ENCODE measurements at places on chromosomes 16 and 17.

DNA sequence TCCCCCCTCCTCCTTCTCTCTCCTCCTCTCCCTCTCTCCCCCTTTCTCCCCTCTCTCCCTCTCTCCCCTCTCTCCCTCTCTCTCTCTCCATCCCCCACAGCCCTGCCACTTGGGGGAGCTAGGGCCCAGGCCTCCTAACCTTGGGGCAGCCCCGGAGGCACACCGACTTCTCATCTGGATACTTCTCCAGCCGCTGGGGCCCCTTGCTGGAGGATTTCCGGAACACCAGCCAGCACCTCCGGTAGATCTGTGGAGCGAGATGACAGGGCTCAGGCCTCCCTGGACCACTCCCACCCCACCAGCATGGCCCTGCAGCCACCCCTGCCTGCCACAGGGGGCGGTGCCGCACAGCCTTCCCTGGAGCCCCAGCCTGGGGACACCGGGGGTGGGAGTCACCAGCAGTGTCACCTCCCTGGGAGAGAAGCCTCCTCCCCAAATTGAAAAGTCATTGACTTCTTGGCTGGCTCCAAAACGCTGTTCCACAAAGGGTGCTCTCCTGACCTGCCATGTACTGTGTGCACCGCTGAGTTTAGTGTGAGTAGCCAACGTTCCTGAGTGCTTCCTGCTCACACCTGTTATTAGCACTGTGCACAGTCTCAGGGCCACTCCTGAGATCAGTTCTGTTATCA, 10.5 kb downstream of the DOK4 start:
- peak; percentile 96 for DNase-seq

- no peak for DNase-seq
These were observed 188.0 kb downstream of the SOX9 start for GRCh38 chr17:72308744-72309385.

- no peak for DNase-seq
These were observed 6.2 kb downstream of the PRSS53 start for GRCh38 chr16:31082368-31083045.

- no peak for DNase-seq
These were observed 127.3 kb downstream of the KATNIP start for GRCh38 chr16:27677263-27677662.

DNA sequence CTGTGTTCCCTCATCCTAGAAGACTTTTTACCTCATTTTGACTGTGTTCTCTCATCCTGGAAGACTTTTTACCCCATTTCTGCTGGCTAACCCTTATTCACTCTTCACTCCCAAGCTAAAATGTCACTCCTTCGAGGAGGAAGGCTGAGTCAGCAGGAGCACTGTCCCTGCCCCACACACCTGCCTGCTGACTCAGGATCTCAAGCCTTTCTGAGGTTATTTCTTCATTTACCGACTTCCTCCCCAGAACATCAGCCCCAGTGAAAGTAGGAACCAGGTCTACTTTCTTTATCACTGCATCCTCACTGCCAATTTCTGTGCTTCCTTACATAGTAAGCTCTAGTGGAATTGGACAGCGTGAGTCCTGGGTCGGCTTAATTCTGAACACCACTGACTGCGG, 220.6 kb downstream of the HS3ST4 start:
- no peak for DNase-seq

DNA sequence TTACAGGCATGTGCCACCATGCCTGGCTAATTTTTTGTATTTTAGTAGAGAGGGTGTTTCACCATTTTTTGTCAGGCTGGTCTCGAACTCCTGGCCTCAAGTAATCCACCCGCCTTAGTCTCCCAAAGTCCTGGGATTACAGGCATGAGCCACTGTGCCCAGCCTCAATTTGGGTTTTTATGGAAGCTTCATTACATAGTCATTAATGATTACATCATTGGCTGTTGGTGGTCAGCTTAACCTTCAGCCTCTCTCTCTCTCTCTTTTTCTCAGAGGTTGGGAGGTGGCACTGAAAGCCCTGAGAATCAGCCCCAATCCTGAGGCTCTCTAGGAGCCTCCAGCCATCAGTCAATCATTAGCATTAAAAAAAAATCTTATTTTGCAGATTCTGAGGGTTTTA, 45.3 kb downstream of the C17orf58 start:
- DNase-seq = no peak

Measured in Kasumi-1 (cell line).